HS-27A (cell line): ENCODE measurements at places on chromosomes 3 and 15.

DNA sequence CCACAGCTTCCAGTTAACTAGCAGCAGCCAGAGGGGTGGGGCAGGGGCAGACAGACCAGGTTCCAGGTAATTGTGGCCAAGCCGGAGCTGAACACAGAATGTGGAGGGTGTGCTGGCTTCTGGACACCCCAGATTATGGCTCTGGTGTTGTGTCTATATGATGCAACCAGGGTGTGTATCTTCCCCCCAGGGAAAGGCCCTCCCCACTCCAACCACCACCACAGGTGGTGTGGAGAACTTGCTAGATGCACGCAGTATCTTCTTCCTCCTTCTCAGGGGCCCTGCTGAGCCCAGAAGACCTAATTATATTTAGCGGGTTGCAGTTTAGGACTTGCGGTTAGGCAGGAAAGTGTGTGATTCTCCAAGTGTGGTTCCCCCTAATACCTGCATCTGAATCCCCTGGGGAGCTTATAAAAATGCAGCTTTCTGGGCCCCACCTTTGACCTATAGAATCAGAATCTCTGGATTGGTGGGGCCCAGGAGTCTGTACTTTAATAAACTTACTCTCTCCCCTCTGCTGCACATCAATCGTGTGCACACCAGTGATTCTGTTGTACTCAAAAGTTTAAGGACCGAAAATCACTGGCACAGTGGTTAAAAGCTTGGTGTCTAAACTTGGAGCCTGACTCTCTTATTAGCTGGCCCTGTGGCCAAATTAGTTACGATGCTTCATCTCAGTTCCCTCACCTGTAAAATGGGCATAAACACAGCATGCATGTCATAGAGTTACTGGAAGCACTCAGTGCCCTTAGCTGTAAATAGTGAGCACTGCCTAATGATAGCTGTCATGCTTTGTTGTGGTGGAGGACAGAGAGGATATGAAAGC is 379.1 kb upstream of the PROK2 start:
- no peak for DNase-seq

GRCh38 chr3:13976469-13976868 is 96.6 kb upstream of the WNT7A start:
- DNase-seq, result no peak

DNA sequence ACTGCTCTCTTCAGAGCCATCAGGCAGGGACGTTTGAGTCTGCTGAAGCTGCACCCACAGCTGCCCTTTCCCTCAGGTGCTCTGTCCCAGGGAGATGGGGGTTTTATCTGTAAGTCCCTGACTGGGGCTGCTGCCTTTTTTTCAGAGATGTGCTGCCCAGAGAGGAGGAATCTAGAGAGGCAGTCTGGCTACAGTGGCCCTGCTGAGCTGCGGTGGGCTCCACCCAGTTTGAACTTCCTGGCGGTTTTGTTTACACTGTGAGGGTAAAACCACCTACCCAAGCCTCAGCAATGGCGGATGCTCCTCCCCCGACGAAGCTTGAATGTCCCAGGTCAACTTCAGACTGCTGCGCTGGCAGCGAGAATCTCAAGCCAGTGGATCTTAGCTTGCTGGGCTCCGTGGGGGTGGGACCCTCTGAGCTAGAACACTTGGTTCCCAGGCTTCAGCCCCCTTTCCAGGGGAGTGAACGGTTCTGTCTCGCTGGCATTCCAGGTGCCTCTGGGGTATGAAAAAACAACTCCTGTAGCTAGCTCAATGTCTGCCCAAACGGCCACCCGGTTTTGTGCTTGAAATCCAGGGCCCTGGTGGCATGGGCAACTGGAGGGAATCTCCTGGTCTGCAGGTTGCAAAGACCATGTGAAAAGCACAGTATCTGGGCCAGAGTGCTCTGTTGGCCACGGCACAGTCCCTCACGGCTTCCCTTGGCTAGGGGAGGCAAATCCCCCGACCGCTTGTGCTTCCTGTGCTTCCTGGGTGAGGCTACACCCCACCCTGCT is 21.1 kb upstream of the ST6GAL1 start:
- DNase-seq, result no peak

GRCh38 chr15:83192742-83193141 is 14.9 kb downstream of the HDGFL3 start:
- DNase-seq, result no peak

- DNase-seq, result no peak
These were observed 14.4 kb upstream of the CSK start for GRCh38 chr15:74767167-74768098.

DNA sequence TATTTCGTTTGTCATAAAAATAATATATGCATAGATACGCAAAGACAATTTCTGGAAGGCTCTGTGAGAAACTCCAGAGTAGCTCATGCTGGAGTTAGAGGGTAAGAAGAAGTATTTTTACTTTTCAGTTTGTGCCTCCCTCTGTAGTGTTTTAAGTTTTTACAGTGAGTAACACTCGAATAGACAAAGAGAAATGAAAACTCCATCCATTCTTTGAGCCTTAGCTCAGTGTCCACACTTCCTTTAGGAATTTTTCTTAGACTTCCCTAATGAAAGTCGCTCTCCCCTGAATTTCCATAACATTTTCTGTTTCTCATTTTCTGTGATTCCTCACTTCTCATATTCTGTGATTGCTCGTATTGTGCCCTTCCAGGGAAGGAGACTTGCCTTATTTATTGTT is 2.1 kb downstream of the BLOC1S6 start:
- no peak for DNase-seq

DNA sequence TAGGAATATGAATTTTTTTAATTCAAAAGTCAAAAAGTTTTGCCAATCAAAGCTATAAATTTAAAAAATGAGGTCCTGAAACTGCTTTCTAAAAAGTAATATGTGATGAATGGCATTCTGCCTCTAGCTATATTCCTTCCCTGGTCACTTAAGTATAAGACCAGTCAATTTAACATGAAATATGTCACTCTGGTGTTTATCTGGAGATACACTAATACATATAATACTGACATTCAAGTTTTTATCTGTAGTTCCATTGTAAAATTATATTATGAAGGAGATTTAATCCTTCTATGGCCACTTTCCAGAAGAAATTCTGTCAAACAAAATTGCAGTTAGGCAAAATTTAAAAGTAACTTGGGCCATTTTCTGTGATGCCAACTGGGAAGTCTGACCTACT is 236.8 kb downstream of the CNTN3 start:
- DNase-seq, result no peak

GRCh38 chr3:10627884-10628572 is 122.6 kb upstream of the ATP2B2 start:
- no peak for DNase-seq

GRCh38 chr15:38414357-38414756 is 39.6 kb upstream of the FAM98B start:
- no peak for DNase-seq
